ENCODE measurements at places on chromosomes 16 and 17.

DNA sequence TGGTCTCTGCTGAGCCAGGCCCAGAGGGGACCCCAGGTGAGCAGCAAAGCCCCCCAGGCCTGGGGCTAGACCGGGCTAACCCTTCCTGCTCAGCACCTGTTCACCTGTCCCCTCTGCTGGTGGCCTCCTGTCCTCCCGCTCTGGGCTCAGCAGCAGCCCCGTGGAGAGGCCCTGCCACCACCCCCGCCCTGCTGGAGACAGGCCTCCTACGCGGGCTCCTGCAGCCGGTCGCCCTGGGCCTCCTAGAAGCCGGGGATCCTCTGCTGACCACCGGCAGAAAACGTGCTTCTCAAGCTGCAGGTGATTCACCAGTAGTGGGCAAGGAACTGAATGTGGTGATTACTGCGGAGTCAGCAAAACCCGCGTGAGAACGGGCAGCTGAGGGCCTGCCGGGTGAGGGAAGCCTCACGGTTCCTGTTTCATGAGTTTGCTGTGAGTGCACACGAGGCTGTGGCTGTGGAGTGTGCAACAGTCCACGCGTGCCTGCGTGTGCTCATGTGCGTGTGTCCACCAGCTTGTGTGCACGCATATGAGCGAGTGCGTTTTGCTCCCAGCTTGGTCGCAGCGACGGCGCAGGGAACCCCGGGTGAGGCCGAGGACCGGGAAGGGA, 792 bp downstream of the SECTM1 start:
- peak; percentile 27 for DNase-seq

DNA sequence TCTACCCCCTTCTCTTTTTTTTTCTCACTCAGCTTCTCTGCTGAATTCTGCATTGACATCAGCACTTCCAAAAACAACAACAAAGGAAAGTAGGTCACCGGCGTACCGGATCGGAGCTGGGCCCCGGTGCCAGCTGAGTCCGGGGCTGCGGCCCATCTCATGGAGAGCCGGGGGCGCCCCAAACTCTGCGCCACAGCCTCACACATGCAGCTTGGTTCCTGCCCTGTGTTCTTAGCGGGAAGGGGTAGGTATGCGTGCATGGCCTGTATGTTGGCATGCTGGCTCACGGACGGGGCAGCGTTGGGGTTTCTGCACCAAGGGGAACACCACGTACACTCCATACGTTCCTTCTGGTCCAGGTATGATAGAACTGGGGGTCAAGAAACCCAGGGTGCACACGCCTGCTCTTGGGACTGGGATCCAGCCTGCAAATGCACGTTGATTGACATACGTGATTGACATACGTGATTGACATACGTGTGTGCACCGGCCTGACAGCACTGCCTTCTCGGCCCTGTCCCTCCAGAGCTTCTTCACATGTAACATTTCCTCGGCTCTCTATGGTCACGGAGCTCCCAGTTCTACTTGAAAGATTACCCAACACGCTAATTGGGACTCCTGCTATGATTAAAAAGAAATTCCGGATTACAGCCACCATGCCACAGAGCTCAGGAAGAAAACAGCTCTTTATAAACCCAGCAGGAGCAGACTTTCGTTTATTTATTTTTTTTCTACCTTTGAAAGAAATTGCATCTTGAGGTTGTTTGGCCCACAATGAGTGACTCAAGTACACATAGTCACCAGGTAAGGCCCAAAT, 88.7 kb downstream of the RPA1 start:
- no peak for DNase-seq

- DNase-seq = peak; percentile 13
These were observed 3.6 kb downstream of the C17orf58 start for GRCh38 chr17:67992548-67993152.

GRCh38 chr17:73179878-73180277, 13.0 kb upstream of the COG1 start:
- no peak for DNase-seq

GRCh38 chr16:26186091-26186615, 494.4 kb downstream of the HS3ST4 start:
- DNase-seq = no peak

DNA sequence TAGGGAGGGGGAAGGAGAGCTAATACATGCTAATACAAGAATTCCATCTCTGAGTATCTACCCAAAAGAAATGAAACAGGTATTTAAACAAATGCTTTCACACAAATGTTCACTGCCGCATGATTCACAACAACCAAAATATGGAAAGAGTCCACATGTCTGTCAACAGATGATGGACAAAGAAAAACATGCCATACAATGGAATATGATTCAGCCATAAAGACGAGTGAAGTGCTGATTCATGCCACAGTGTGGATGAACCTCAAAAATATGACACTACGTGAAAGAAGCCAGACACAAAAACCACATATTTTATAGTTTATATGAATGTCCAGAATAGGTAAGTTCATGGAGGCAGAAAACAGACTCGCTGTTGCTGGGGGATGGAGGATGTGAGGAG, 321.4 kb downstream of the FOXL1 start:
- DNase-seq = no peak

DNA sequence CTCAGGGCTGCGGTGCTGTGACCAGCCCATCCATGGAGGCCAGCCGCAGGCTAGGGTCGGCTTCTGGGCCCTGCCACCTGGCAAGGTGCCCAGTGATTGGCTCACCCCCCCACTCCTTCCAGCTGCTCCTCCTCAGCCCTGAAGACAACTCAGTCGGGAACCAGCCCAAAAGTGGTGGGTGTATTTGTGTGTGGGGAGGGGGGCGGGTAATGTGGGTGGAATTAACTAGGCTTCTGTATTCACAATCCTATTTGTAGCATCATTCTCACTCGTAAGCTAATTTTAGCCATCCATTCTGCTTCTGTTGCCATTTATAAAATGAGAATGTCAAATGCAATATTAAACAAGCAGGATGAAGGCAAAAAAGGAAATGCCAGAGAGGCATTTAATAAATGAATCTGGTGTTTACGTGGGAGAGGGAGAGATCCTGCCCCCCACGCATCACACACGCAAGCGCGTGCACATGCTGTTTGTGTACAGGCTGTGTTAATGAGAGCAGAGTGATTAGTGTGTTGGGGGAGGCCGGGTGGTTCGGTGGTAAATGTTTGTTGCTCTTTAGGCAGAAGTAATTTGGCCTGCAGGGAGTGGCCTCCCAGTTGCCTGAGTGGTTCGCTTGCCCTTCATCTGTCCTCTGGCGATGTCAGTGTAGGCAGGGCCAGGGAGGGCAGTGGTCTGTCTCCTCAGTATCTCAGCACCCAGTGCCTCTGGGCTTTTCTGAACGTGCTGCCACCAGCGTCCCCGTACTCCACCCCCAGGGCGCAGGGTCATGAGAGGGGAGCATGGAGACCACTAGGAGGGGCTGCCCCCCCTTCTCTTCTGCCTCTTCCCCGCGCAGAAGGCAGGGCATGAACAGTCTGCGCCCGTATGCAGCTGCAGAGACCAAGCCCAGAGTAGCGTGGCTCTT, 140.1 kb downstream of the CCDC182 start:
- DNase-seq = no peak

DNA sequence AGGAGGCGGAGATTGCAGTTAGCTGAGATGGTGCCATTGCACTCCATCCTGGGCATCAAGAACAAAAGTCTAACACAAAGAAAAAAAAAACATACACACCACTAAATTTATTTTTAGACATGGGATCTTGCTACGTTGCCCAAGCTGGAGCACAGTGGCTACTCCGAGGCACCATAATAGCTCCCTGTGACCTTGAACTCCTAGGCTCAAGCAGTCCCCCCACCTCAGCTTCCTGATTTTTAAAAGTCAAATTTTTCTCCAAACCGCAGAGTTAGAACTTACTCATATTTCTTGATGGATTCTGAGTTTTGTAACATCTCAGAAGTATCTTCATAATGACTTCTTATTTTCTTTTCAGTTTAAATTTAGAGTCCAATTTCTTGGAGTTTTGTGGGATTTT, 3.4 kb downstream of the CMTM4 start:
- DNase-seq = no peak

GRCh38 chr17:57408071-57408811, 151.9 kb downstream of the MSI2 start:
- DNase-seq = peak; percentile 72

DNA sequence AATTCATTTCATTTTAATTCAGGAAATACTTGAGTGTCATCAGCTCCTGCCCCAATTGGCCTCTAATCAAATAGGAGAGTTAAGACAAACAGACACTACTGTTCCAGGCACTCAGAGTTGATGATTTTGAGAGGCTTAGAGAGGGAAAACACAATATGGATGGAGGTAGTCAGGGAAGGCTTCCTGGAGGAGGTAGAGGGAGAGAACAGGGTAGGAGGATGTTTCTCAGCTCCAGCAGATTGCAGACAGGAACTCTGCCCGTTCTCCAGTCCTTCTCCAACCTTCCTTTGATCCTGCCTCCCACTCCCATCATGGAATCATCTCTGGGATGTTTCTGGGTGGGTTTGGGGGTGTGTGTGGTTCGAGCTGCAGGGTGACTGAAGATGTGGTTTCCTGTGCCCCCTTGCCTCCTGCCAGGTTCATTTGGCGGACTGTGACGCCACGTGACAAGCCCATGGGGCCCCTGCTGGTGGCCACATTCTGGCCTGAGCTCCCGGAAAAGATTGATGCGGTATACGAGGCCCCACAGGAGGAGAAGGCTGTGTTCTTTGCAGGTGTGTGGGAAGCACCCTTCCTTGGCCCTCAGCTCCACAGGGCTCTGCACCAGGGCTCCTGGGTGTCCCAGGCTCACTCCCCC, 12.2 kb upstream of the LPCAT2 start:
- no peak for DNase-seq

DNA sequence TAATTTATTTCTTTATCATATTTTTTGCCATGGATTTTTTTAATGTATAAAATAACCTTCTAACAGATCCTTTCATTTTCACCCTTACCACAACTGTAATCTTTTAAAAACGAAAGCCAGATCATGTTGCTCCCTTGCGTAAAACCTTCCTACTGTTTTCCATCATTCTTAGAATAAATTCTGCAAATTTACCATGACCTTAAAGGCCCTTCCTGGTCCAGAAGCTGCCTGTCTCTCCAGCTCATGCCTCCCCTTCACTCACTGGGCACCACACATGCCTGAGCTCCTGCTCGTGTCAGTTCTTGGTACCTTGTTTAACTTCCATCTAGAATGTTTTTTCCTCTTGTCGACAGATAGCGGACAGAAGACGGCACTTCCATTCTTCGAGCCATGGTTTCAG, 245.0 kb upstream of the CDH5 start:
- DNase-seq = no peak

GRCh38 chr17:77952368-77952767, 6.1 kb upstream of the TNRC6C start:
- DNase-seq = no peak

GRCh38 chr16:15854906-15855703, 1.7 kb downstream of the MYH11 start:
- DNase-seq = no peak

DNA sequence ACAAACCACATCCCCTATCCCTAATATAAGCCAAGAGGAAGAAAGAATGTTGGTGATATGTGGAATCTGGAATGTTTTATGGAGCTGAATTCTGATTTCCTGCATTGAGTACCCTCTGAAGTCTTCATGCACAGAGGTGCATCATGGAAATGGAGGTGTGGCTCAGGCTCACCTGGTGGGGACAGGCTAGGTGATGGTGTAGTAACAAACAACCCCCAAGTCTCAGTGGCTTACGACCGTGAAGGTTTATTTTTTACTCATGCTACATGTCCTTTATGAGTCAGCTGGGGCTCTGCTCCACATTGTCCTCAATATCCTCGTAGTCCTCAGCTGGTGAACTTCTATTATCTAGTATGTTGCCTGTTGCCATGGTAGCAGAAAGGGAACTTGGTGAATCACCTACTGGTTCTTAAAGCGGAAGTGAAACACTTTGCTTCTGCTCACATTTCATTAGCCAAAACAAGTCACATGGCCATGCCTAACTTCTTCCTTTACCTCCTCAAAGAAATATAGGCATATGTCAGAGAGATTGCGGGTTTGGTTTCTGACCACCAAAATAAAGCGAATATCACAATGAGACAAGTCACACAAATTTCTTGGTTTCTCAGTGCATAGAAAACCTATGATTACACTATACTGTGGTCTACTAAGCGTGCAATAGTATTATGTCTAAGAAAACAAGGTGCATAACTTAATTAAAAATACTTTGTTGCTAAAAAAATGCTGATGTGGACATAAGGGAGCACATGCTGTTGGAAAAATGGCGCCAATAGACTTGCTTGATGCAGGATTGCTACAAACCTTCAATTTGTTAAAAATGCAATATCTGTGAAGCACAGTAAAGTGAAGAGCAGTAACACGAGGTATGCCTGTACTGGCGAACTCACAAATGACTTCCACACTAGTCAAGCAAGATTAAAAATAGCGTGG, at the start of gene PMFBP1:
Gene PMFBP1, minus strand, starts transcription at position 51 of the 930 bp plus-strand sequence. CDS start 947 bp downstream, outside the sequence.
- peak; percentile 60 for DNase-seq

GRCh38 chr16:85491058-85491771, 121.9 kb upstream of the GSE1 start:
- DNase-seq = peak; percentile 45

DNA sequence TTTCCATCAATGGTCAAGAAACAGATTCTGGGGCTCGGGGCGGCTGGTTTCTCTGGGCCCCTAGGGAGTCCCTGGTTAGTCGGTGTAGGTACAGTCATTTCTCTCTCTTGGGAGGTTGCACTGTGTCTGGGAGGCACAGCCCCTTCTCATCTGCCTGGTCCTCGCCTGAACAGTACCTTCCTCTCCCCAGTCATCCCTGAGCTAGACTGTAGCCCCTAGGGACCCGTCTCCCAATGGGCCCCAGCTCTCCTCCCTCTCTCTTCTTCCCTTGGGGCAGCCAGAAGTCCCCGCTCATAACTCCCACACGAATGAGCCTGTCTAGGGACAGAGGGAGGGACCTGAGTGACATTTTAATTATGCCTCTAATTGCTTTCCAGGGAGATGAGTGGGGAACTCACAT, 20.2 kb upstream of the CPSF4L start:
- no peak for DNase-seq

DNA sequence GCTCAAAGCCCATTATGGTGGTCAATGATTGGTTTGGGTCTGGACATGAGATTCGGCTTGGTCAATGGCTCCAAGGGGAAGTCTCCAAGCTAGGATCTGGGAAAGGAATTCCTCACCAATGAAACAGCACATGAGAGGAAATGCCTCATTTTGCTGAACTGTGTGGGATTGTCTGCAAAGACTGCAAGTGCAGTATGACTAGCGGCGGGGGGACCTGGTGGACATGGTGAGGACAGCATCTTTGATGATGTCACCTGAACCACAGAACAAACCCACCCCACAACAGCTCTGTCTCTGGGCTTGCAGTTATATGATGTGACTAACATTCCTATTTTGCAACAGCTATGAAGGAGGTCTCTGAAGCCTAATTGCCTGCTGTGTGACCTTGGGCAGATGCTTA, 50.6 kb upstream of the NKD1 start:
- no peak for DNase-seq

- DNase-seq = no peak
These were observed 155.4 kb upstream of the FOXF1 start for GRCh38 chr16:86354641-86355513.

DNA sequence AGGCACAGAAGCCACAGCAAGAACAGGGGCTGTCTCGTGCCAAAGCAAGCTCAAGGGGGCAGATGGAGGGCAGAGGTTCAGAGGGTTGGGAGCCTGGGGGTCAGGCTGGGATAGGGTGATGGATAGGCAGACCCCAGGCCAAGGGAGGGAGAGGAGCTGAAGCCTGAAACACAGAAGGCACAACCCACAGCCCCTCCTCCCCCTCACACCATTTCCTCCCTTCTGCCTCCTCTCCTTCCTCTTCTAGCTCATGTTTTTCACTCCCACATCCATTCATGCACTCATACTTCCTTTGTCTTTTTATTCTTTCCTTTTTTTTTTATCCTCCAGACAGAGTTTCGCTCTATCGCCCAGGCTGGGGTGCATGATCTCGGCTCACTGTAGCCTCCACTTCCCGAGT, 61.1 kb downstream of the SOCS1 start:
- no peak for DNase-seq
